Peyer's patch (tissue), 4 donors: ENCODE measurements at places on chromosomes 7 and 10. TPM values are rescaled to one million over a fixed set of nuclear protein-coding genes. Genes with fewer than 3 reads are reported as not detected.

DNA sequence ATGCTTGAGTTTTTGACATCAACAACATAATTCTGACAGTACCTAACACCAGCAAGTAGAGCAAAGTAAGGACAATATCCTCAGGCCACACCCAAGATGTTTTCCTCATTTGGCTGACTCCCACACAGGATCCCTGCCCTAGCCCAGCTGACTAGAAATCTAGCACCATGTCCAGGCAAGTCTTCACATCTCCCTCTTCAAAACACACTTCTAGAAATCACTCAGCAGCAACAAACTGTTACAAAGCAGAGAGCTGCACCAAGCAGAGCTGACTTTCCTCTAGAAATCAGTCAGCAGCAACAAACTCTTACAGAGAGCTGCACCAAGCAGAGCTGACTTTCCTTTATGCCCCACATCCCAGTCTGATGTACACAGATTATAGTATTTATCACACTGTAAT is 7.7 kb downstream of the TMEM168 start:
- no peak for DNase-seq

GRCh38 chr10:98074315-98074911 is 44.0 kb upstream of the CRTAC1 start:
- no peak for DNase-seq

Gene MRLN
- not detected for total RNA-seq

DNA sequence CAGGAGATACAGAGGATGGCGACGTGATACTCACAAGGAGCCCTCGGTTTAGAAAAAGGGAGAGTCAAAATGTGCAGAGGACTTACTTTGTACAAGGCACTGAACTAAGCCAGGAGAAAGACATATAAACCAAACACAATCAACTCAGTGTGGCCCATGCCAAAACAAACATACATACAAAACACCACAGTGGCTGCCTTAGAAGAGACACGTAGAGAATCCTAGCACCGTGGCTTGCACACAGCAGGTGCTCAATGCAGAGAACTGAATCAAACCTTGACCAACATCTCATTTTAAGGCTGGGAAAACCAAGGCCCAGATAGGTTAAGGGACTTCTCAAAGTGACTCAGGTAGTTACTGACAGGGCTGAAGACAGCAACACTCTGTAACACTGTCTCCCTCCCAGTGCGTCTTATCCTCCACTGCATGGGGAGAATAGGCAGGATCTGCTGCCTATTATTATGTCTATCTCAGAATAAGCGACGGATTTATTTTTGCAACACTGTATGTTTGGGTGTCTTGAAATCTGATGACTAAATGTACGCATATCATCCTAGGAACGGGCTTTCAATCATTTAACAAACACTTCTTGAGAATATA is 11.0 kb downstream of the SORBS1 start:
- no peak for DNase-seq

- DNase-seq = no peak
Measured at GRCh38 chr10:42755028-42755451, 27.6 kb upstream of the BMS1 start.

Gene CYP3A7
- total RNA-seq = 0.76 TPM

- DNase-seq = no peak
Measured at GRCh38 chr7:95927756-95928155, 155.4 kb downstream of the DYNC1I1 start.

Gene PLA2G12B
- total RNA-seq = 94.6 TPM

- DNase-seq = no peak
Measured at GRCh38 chr7:130048906-130049305, 2.3 kb downstream of the ZC3HC1 start.

Gene HOXA4
- total RNA-seq = 11.5 TPM

- DNase-seq = no peak
Measured at GRCh38 chr10:23342213-23342884, 2.2 kb downstream of the C10orf67 start.

GRCh38 chr10:84159076-84159685 is 14.4 kb upstream of the GPR15LG start:
- no peak for DNase-seq

GRCh38 chr10:29346296-29347001 is 57.6 kb downstream of the LYZL1 start:
- no peak for DNase-seq

GRCh38 chr7:27146491-27147198 is 929 bp downstream of the HOXA6 start:
- peak; percentile 44 for DNase-seq

GRCh38 chr7:35508623-35509400 is 186.1 kb downstream of the HERPUD2 start:
- no peak for DNase-seq

GRCh38 chr10:8665322-8665721 is 610.8 kb downstream of the GATA3 start:
- no peak for DNase-seq

Gene ASZ1
- total RNA-seq = not detected
